Activated CD4-positive, alpha-beta T cell treated with anti-CD3 and anti-CD28 coated beads for 36 hours (primary cell): ENCODE measurements at places on chromosomes 12 and 14. TPM values are rescaled to one million over a fixed set of nuclear protein-coding genes. Genes with fewer than 3 reads are reported as not detected.

- H3K4me1 ChIP-seq = no peaks in the 10 kb centered on the region
- H3K36me3 ChIP-seq = no peaks in the 10 kb centered on the region
- no peak overlapping the region for H3K4me3 ChIP-seq
- no peak overlapping the region for H3K27ac ChIP-seq
Measured at GRCh38 chr12:8860165-8860961, 37.9 kb downstream of the A2ML1 start.

ZBTB25 gene
- total RNA-seq = 40.0 TPM

- DNase-seq = no peak
- peaks cover 5% of the 10 kb centered on the region for H3K4me1 ChIP-seq
- no peak overlapping the region for H3K4me3 ChIP-seq
- no peaks in the 10 kb centered on the region for H3K36me3 ChIP-seq
Measured at GRCh38 chr14:100568164-100568997, 18.8 kb downstream of the BEGAIN start.

DNA sequence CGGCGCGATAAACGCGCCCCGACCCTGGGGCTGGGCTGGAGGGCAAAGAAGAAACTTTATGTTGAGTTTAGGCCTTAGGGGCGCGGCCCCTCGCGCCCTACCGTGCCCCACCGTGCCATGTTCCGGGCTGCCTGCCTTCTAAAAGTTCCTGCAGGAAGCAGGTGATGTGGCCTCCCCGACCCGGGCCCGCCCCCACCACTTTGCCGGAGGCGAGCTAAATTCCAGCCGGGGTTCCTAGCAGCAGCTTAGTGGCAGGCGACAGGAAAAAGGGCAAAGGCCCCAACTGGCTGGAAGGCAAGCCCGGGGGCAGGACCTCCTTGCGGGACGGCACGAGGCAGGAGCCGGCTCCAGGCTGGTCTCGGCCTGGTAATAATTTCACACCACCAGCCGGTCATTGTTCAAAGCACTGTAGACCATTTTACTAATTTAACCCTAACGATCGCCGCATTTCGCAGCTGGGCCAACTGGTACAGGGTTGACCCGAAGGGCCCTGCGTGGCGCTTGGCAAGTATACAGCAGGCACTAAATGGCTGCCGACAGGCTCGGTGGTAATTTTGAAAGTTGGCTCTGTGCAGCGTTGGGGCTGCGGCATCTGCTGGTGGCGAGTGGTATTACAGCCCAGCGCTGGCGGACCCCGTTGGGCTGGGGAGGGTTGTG is 895 bp upstream of the CCDC88C start:
- H3K27me3 ChIP-seq = no peaks in the 10 kb centered on the region
- peak overlapping the region; percentile 65 for H3K4me3 ChIP-seq
- H3K27ac ChIP-seq = peak overlapping the region; percentile 82
- H3K4me1 ChIP-seq = peaks cover 32% of the 10 kb centered on the region
- H3K36me3 ChIP-seq = peaks cover 27% of the 10 kb centered on the region

GRCh38 chr12:82708061-82708879 is 21.6 kb downstream of the TMTC2 start:
- H3K36me3 ChIP-seq = no peaks in the 10 kb centered on the region
- peaks cover 3% of the 10 kb centered on the region for H3K4me1 ChIP-seq
- no peak overlapping the region for H3K4me3 ChIP-seq
- DNase-seq = no peak

DNA sequence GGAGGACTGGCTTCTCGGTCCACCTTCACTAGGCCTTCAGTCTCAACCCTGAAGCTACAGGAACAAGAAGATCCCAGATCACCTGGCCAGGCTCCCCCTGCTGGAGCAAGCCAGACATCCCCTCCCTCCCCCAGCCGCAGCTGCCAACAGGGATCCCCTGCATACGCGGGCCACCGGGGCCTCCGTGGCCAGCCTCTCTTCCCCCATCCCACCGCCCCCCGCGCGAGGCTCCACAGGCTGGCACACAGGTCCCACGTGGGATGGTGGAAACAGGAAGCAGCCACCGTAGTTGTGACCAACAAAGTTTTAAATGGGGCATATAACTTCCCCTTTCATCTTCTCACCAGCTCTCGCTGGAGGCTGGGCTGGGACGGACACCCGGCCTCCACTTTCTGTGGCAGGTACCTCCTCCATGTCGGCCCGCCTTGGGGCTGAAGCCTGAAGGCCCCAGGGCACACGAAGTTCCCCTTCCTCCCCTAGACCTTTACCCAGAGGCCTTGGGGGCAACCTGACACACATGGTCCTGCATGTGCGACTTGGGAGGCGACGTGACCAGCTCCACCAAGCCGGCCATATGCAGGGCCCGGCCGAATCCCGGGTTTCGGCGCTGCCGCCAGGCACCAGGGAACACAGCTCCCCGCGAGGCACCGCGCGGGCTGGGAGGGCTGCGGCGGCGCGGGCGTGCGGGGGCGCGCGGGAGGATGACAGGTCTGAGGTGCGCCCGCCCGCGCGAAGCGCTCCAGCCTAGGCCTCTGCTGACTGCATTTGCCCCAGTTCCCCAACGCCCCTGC is 44.4 kb upstream of the PNMA1 start:
- DNase-seq = peak; percentile 88
- H3K27me3 ChIP-seq = no peaks in the 10 kb centered on the region
- peak overlapping the region; percentile 94 for H3K27ac ChIP-seq
- peaks cover 78% of the 10 kb centered on the region for H3K4me1 ChIP-seq

GRCh38 chr14:45177076-45177475 is 41.3 kb downstream of the FANCM start:
- no peak for DNase-seq
- peaks cover 4% of the 10 kb centered on the region for H3K36me3 ChIP-seq
- H3K4me3 ChIP-seq = no peak overlapping the region
- H3K27me3 ChIP-seq = no peaks in the 10 kb centered on the region
- no peaks in the 10 kb centered on the region for H3K4me1 ChIP-seq
- H3K27ac ChIP-seq = no peak overlapping the region

DNA sequence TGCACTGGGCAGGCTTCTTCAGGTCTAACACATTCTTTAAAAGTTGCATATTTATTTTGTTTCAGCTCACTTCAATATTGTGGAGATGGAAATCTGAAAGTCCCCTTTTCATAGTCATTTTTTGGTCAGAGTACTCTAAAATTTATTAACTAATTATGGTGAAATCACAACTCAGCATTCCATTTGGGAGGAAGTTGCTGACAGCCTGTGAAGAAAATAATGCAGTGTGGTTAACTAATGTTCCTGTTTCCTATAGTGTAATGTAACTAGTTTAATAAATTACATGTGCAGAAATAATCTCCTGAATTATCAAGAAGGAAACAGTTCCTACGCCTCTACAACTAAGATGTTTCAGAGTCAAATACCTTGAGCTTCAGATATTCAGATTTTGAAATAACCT is 17.1 kb downstream of the LRFN5 start:
- H3K4me3 ChIP-seq = no peak overlapping the region
- no peaks in the 10 kb centered on the region for H3K36me3 ChIP-seq
- no peak overlapping the region for H3K27ac ChIP-seq

DNA sequence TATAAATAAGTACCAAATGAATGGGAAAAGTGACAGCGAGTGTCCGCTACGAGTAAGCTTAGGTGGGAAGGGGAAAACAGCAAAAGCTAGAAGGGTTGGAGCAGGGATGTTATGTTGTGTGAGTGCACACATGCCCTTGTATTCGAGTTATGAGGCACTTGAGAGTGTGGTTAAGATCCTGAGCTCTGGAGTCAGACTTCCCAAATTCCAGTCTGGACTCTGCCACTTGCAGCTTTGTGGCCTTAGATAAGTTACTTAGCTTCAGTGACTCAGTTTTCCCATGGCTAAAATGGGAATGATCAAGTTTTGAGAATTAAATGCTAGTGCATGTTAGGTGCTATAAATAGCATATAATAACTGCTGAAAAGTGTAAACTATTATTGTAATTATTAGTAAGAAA is 44.9 kb downstream of the KTN1 start:
- H3K27ac ChIP-seq = no peak overlapping the region
- DNase-seq = no peak
- no peaks in the 10 kb centered on the region for H3K27me3 ChIP-seq
- no peak overlapping the region for H3K4me3 ChIP-seq
- H3K36me3 ChIP-seq = peaks cover 56% of the 10 kb centered on the region

DNA sequence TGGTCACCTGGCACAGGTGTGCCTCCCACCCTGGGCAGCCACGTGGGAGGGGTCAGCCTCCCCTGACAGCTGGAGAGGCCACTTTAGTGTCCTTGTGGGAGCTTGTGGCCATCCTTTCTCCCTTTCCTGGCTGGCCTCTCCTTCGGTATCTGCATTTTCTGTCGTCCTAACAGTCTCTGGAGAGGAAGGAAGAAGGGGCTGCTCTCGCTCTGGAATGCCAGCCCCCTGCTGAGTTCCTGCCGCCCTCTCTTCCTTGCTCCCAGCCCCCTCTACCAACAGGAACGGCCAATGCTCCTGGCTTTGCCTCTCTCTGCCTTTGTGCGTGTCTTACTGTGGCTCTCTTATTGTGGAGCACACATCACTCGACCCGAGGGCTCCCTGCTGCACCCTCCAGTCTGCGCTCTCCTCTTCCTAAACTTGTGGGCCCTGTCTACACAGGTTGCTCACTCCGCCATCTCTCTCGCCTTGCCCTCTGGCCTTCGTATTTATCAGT is 70.8 kb downstream of the FBXL14 start:
- H3K27me3 ChIP-seq = peaks cover 38% of the 10 kb centered on the region
- H3K4me3 ChIP-seq = no peak overlapping the region
- no peaks in the 10 kb centered on the region for H3K4me1 ChIP-seq
- no peak overlapping the region for H3K27ac ChIP-seq
- no peaks in the 10 kb centered on the region for H3K36me3 ChIP-seq
- DNase-seq = no peak

- DNase-seq = no peak
- H3K4me3 ChIP-seq = no peak overlapping the region
- no peaks in the 10 kb centered on the region for H3K4me1 ChIP-seq
- no peaks in the 10 kb centered on the region for H3K27me3 ChIP-seq
- H3K36me3 ChIP-seq = no peaks in the 10 kb centered on the region
Measured at GRCh38 chr12:90015228-90015627, 306.6 kb upstream of the ATP2B1 start.

DNA sequence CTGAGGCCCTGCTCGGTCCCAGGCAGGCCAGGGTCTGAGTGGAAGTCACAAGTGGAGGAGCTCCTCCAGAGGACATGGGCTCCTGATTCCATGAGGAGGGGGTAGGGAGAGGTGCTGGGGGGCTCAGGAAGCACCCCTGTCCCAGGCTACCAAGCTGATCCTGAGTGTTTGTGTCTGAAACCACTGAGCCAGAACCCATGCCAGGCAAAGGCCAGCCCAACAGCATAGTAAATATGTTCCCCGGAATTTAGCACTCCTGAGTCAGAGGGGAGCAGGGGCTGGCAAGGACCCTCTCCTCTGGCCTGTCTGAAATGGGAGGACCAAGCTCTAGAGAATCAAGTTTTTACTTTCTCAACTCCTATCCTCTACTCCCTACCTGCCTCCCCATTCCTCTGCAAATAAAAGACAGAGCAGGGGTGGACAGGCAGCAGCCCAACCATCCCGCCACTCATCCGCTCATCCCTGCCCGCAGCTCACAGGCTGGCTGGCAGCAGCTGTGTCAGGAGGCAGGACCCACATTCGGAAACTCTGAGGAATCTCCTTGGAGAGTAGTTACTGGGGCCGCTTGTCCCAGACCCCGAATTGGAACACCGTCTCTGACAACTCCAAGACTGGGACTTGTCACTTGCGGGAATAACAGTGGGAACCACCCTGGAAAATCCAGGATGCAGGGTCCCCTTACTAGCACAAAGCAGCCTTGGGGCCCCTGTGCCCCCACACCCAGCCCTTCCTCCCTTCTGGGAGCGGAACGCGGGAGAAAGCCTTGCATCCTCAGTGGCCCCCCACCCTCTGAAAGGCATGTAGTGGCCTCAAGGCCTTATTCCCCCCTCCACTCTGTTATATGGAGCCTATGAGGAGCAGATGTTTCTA is 102.5 kb downstream of the ZFP36L1 start:
- H3K4me3 ChIP-seq = no peak overlapping the region
- DNase-seq = no peak
- H3K27ac ChIP-seq = no peak overlapping the region

POLE2 gene
- total RNA-seq = 46.5 TPM
